ENCODE measurements at places on chromosomes 3 and 15.

GRCh38 chr3:76438971-76439370 is 600.9 kb upstream of the ROBO2 start:
- no peak for DNase-seq

DNA sequence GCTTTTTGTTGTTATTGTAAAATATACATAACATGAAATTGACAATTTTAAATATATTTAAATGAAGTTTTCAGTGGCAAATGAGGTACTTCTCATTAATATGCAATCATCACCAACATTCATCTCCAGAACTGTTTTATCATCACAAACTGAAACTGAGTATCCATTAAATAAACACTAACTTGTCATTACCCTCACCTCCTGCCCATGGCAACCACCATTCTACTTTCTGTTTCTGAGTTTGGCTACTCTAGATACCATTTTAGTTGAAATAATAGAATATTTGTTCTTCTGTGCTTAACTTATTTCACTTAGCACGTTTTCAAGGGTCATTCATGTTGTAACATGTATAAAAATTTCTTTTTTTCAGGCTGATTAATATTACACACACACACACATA is 834.3 kb downstream of the PLOD2 start:
- DNase-seq, result no peak

- DNase-seq, result no peak
Measured at GRCh38 chr3:23508464-23508863, 297.3 kb upstream of the UBE2E1 start.

GRCh38 chr3:15812183-15812582 is 14.4 kb upstream of the ANKRD28 start:
- DNase-seq, result no peak

DNA sequence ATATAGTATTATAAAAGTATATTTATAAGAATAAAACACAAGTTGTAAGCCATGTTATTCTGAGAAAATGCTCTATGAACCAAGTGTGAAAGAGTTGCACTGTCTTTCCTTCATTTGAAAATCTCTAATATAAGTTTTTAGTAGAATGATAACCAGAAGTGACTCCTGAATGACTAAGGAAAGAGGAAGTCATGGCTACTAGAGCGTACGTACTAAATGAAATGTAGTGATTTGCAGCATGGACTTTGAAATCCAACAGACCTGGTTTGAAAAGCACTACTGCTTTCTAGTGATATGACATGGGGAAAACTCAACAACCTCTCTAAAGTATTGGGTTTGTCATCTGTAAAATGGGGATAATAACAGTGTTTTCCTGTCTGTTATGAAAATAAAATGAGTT is 10.3 kb upstream of the DNAJC13 start:
- DNase-seq, result no peak

DNA sequence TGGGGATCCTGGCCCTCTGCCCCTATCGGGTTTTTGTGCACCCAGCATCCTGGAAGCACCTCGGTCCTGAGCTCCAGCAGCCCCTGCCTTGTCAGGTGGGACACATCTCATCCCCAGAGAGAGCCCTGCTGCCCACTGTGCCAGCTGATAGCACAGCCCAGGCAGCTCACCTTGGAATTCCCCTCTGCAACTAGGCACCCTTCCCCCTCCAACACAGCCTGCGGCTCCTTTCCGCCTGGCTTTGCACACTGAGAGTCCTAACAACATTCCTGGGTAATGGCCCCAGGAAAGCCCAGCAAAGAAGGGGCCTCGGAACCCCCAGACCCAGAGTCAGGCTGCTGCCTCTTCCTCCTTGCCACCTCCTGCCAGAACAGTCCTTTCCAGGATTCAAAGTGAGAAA is 5.9 kb downstream of the HCN4 start:
- no peak for DNase-seq

- no peak for DNase-seq
Measured at GRCh38 chr15:76582550-76582949, 246.0 kb downstream of the ISL2 start.
